Fibroblast of lung (primary cell): ENCODE measurements at places on chromosomes 5 and 9. TPM values are rescaled to one million over a fixed set of nuclear protein-coding genes. Genes with fewer than 3 reads are reported as not detected.

Gene CLIC3
- total RNA-seq, result 1.3 and 3.5 TPM in 2 replicates

DNA sequence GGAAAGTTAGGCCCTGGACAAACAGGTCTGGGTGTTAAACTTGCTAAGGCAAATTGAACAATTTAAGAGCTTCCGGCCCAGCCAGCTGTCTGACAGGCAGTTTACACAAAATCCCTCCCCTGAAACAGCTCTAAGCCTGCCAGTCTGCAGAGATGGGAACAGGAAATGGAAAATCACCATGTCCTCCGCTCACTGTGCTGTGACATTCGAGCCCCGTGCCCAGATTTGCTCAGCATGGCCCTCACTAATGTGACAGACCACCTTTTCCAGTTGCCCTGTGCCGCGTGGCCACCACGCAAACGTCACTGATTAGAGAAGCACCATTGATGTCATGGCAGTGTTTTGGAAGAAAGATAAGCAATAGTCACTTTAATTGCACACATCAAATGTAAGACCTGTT lies 41.0 kb downstream of the CCNJL start:
- no peak for DNase-seq

DNA sequence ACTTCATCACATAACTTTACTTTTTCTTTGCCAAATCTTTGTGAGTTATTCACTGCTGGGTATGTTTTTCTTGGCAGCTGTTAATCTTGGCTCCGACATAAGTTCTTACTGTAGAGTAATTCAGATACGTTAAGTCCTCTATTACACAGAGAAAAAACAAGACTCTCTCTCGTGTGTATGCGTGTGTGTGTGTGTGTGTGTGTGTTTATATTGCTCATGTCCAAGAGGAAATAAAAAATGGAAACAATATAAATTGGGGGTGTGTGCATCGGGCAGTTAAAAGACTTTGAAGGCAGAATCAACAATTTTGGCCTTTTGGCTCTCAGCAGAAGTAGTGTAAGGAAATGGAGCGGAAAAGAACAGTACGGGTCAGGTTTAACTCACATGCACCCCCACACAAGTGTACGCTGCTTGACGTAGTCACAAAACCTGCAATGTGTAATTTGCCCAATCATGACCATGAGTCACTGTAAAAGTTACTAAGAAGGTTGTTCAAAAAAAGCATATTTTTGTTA lies 67.2 kb upstream of the IFNE start:
- peak; percentile 99 for DNase-seq

DNA sequence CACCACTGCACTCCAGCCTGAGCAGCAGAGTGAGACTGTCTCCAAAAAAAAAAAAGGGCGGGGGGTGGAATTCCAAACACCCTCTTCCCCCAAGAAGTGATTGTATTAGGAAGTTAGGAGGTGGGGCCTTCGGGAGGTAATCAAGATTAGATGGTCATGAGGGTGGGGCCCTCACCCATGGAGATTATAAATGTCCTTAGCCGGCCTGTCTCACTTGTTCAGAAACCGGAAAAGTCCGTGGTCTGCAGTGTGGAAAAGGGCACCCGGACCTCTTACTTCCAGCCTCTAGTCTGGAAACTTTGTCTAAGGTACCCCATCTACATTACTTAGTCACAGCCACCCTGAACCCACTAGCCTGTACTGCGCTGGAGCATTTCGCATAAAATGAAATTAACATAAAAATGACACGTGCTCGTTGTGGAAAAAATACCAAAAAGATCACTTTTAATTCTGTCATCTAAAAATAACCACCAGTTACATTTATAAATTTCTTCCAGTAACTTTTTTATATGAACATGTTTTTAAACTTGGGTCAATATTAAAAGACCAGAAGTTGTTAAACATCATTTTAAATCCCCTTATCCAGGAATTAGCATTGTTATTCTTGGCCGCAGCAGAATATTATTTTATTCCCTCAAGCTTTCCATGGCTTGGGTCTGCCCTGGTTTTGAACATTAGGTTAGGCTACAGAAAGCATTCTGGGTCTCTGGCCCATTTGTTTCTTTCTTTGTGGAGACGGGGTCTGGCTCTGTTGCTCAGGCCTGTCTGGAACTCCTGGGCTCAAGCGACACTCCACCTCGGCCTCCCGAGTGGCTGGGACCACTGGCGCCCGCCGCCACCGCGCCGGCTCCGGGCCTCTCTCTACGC lies 1.2 kb upstream of the CKS2 start:
- no peak for DNase-seq
